Stimulated activated CD4-positive, alpha-beta T cell treated with anti-CD3 and anti-CD28 coated beads, TNF-alpha, amount 100 ng/mL, for 1 hour (primary cell): ENCODE measurements at places on chromosomes 2 and 18.

DNA sequence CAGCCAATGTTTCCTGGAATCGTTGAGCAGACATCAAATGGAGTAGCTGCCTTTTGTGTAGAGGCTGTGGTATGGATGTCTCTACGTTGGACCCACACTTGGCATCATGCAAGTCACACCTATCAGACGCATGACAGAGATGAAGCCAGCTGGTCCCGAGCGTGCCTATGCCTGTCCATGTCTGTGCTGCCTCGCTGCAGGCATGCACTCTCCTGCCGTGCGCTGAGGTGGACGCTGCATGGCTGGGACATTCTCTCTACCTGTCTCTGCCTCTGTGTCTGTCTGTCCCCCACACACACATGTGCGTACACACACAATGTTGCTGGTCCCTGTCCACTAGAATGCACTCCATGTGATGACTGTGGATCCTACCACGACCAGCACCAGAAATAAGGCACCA lies 514.2 kb upstream of the MYT1L start:
- DNase-seq = no peak

DNA sequence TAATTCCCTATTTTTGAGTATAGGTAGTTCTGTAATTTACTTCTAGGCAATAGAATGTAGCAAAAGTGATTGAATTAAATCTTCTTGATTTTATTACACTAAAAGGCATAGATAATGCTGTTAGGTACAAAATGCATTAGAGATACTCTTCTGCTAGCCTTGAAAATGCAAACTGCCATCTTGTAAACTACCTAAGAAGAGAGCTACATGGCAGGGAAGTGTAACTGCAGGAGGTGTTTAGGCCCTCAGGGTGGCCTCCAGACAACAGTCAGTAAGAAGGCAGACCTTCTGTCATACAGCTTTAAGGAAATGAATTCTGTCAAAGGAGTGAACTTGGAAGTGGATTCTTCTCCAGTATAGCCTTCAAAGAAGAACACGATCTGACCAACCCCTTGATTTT lies 1396.8 kb upstream of the SLC39A10 start:
- no peak for DNase-seq

GRCh38 chr2:113104054-113104611 lies 23.3 kb upstream of the IL1RN start:
- DNase-seq = peak; percentile 12

DNA sequence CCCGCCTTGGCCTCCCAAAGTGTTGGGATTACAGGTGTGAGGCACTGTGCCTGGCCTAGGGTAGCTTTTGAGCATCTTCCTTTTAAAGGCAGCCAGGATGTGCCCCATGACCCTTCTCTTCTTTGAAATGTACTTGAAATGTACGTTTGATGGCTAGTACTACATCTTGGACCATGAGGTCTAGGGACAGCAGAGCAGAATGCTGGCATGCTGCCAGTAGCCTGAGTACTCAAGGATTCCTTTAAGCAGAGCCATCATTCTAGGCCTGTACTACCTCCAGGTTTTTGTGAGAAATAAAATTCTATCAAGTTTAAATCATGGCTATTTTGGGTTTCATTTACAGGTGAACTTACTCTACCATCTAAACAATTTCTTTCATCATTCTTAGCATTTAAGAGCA lies 2.9 kb upstream of the EML6 start:
- DNase-seq = no peak

- no peak for DNase-seq
Observed at GRCh38 chr18:46237891-46238290, 133.7 kb downstream of the HAUS1 start.

- no peak for DNase-seq
Observed at GRCh38 chr2:235096447-235096846, 144.6 kb downstream of the SH3BP4 start.
